Activated T-helper 1 cell treated with anti-CD3 and anti-CD28 coated beads, Interleukin-2, amount 50 U/mL, for 16 hours (primary cell): ENCODE measurements at places on chromosomes 2 and 18.

DNA sequence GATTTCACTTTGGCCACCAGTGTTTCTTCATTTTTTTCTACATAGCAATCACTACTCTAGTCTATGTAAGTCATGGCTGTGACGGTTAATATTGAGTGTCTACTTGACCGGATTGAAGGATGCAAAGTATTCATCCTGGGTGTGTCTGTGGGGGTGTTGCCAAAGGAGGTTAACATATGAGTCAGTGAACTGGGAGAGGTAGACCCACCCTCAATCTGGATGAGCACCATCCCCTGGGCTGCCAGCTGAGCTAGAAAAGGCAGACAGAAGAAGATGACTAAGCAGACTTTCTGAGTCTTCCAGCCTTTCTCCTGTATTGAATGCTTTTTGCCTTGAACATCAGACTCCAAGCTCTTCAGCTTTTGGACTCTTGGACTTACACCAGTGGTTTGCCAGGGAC, 265.0 kb upstream of the SLC8A1 start:
- DNase-seq = no peak

DNA sequence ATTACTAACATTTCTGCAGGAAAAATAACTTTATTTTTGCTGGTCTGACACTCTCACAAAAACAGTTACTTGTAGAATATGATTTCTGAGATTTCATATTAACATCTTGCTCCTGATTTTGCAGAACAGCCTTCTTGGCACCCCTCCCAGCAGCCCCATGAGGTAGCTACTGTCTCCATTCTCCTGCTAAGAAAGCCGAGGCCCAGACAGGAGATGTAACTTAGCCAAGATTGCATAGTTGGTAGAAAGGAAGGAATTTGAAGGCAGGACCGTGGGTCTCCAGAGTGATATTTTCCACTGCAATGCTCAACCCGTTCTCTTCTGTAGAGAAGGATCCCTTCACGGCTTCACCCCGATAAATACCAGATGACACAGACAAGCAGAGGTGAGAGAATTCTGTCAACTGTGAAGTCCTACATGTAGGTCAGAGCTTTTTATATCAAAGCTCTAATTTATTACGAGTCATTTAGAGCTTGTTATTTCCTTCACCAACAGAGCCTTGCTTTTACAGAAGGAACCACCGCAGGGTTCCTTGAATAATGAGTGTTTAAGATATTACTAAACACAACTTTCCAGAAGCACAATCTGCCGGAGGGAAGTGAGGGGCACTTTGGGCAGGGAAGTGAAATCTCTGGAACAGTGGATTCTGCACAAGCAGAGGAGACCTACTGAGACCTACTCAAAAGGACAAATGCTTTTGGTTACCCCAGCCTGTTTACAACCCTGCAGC, 48.0 kb upstream of the MYCN start:
- no peak for DNase-seq

DNA sequence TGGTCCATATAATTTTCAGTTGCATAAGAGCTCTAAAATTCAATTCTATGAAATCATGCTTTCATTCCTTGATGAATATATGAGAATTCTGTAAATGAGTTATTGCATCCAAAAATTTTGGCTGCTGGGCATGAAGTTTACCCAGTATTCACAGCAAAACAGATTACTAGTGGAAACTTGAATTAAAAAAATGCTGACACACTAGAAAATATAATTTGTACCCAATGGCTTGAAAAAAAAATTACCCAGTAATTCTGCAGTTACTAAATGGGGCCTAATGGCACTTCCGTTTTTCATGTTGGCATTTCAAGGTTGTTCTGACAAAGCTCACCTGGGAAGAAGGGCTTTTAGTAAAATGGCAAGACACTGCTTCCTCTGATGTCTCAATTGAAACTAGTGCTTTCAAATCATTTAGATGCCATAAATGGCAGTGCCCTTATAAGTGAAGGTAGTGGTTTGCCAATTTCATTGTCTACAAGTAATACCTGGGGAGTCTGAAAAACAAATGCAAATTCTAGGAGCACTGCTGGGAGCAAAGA, 343.6 kb downstream of the TDRD15 start:
- no peak for DNase-seq

DNA sequence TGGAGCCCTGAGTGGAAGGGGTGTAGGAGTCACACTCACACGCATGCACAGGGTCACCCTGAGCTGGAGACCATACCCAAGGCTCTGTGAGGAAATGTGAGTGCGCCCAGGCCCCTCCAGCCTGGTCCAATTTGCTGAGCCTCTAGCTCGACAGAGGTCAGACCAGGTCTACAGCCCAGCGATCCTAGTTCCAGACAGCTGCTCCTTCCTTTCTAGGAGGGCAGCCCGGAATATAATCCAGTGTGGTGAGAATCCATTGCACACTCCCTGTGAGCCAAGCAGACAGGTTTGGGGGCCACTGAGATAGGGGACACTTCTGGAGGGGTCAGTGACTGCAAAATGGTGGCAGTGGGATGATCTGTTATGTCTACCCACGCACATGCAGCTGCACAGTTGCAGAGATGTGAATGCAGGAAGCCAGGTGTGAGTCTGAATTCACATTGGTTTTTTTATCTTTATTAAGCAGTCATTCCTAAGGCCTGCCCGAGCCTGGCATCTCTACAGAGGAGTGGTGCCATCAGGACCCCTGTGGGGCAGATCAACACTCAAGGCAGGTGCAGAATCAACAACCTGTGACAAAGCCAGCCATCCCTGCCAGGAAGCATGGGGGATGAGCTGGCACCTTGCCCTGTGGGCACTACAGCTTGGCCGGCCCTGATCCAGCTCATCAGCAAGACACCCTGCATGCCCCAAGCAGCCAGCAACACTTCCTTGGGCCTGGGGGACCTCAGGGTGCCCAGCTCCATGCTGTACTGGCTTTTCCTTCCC, at the start of gene GPR148:
TSS of gene GPR148 (plus strand) at position 522 of the 768 bp plus-strand sequence. CDS start at position 604, 82 bp downstream.
- DNase-seq = no peak

DNA sequence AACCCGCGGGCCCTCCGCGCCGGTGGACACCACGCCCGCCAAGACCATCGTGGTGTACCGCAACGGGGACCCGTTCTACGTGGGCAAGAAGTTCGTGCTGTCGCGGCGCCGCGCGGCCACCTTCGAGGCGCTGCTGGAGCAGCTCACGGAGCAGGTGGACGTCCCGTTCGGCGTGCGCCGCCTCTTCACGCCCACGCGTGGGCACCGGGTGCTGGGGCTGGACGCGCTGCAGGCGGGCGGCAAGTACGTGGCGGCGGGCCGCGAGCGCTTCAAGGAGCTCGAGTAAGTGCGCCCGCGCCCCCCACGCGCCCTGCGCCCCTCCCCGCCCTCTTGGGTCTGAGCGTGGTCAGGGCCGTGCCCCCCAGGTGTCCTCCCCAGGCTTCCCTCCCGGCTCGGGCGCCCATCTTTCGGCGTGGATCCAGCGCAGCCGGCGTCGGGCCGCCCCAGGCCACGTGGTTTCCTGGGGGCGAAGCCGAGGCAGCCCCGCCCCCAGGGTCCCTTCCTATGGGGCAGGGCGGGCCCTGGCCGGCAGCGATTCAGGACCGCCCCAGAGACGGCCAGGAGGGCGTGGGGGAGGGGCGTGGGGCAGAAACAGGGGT, 481 bp downstream of the DCDC2C start:
- no peak for DNase-seq
